ENCODE measurements at places on chromosomes 1 and 21.

DNA sequence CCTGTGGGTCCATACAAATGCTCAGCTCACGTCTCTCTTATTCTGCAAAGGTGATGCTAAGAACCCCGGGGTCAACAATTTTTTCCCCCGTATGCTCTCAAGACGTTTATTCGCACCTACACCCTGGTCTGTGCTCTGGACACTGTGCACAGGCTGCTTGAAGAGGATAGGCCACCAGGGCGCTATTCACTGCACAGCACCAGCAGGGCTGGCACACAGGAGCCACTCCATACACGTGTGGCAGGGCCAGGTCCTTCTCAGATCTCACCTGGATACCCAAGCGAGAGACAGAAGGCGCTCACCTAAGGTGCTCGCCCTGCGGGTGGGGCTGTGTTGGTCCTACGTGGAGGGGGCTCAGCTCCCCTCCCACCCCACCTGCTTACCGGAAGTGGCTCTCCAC is 16.7 kb downstream of the TMEM63A start:
- DNase-seq, result no peak

DNA sequence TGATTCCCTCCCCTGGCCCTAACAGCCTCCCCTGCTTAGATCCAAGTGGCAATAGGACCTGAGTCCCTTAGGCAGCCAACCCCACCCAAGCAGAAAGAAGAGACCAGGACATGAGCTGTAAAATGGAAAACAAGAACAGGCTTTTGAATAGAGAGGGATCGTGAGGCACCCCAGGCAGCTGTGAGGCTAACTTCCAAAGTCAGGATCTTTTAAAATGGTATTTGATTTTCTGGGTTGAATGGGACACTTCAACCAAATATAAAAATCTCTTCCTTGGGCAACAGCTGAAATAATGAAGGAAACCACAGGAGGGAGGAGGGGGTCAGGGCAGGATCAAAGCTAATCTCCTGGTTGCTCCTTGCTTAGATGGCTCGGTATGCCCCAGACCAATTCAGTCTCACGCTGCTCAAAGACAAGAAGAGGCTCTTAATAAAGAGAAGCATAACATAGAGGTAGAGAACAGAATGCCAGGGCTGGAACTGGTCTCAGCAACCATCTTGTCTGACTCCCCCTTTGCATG is 28.6 kb upstream of the AVPR1B start:
- DNase-seq, result no peak

DNA sequence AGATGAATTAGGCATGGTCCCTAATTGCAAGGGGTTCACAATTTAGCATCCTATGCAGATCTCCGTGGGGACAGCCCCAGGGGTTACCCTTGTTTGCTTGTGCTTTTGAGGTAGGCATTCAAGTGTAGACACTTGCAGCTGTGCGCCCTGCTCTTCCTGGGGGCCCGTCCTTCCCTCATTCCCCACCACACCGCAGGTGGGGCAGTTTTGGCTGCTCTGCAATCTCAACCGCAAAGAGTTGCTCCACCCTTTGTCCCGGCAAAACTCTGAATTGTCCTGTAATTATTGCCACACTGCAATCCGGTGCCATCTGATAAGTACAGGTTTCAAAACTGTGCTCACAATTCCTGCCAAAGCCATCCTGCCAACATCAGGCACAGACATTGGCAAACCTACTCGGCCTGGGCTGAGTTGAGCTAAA is 65.4 kb upstream of the LYST start:
- DNase-seq, result no peak

DNA sequence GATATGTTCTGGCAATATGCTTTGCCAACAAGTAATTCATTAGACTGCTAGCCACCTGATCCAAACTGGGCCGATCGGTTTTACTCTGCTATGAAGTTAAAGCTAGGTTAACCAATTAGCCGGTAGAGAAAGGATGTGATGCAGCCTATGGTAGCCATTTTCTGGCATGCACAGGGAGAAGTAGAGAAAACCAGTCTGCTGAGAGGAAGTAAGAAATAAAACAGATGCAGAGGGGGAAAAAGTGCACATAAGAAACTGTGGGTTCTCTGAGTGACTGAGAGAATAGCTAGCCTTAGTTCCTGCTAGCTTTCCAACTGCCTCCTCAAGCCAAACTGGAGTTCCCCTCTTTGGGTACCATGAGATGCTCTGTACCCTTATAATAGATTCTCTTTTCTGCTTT is 52.8 kb downstream of the ARID4B start:
- DNase-seq, result no peak

DNA sequence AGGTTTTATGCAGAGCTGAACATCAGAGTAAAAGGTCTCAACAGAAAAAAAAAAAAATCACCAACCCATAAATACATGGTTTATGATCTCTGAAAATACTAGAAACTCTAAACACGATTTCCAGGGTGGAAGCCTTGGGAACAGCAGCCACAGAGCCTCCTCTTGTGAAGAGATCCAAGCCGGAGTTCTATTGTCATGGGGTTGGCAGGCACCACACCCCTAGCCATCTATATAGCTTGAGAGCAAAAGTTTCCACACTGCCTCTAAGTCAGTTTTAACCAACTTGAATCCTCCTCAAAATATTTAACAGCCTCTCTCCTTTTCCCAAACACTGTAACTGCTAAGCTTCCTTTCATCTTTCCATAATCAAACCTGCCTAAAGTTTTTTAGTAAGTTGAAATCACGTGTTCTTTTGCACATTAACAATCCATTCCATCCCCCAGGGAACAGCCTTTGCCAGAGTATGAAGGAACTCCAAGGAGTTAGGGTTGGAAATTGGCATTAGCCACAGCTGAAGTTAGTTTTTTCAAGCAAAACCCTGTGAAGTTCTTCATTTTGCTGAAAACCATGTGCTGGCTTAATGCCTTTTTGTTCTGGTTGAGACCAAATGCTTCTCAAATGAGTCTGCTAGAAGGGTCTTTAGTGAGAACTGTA is 13.8 kb upstream of the SEC16B start:
- no peak for DNase-seq

DNA sequence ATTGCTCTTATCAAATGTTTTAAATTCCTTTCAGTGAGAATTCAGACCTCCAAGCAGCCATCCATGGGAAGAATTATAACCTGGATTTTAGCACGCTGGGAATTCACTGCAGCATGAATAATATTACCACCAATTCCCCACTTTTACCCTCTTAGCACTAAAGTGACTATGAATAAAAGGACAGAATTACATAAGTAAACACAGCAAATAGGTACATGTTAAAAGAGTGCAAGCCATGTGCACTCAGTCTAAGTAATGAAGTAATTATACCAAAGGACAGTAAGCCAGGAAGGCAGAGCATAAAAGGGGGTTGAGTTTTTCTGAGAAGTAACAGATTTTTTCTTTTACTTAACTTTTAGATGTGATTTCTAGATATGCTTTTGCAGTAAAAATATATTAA is 176.3 kb downstream of the DENND1B start:
- DNase-seq, result no peak

GRCh38 chr1:243844186-243844585 is 5.9 kb downstream of the AKT3 start:
- DNase-seq, result peak; percentile 22

Measured in iris pigment epithelial cell (primary cell).